Renal pelvis (tissue), 12 donors: ENCODE measurements at places on chromosomes 4 and X. TPM values are rescaled to one million over a fixed set of nuclear protein-coding genes. Genes with fewer than 3 reads are reported as not detected.

DNA sequence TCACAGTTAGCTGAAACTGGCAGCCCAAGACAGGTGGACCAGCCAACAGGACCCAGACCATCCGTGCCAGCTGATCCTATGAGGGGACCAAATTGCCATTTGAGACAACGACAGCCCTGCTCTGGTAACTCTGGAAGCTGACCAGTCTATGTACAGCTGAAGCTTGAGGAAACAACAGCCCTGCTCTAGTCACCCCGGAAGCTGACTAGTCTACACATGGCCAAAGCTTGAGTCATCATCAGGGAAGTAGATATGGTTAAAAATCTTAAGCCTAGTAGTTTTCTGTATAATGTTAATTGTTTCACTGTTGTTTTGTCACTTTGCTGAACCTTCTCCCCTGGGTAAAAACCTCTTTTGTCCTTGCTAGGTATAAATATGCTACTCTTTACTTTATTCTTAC, 905.4 kb upstream of the NDST4 start:
- no peak for DNase-seq

DNA sequence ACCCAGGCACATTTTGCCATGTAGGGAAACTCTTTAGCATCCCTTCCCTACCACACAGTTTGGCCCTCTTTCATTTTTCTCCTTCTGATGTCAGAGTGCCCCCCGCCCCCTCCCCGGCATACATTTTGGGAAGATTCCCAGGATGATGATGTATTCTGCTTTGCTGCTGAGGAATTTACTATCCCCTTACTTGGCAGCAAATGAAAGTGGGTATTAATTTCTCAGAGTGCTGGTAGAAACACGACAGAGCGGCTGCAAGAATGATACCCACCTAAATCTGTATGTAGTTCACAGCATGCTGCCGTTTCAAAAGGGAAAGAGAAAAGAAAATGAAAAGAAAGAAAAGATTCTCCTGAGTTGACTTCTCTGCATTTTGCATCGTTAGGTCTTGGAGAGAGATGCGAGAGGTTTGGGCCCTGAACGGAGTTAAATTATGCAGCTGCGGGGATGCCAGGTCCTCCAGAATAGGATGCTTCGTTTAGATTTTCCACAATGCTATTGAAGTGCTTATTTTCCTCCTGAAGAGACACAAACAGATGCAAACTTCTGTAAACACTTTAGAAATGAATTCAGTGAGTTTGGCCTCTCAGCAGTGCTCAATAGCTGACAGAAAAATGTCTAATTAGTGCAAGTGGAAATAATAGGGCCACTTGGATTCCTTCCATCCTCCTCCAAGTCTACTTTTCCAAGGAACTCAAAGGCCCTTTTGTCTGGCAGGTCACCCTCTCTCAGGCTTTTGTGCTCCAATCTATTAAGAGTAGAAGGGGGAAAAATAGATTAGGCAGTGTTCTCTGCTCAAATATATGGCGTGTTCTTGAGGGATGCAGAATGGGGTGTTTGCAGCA, 106.2 kb downstream of the ALPK1 start:
- no peak for DNase-seq

DNA sequence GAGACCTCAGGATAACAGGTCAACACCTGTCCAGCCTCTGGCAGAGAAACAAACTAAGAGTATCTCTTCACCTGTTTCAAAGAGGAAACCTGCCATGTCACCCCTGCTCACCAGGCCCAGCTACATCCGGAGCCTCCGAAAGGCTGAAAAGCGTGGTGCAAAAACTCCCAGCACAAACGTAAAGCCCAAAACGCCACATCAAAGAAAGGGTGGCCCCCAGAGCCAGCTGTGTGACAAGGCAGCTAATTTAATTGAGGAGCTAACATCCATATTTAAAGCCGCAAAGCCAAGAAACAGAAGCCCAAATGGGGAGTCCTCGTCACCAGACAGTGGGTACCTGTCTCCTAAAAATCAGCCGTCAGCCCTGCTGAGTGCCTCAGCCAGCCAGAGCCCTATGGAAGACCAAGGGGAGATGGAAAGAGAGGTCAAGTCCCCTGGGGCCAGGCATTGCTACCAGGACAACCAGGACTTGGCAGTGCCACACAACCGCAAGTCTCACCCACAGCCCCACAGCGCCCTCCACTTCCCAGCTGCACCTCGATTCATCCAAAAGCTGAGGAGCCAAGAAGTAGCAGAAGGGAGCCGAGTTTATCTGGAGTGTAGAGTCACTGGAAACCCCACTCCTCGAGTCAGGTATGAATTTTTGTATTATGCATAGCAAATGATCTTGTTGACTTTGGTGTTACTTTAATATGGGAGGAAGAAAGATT, 15.1 kb downstream of the PALLD start:
- DNase-seq, result no peak

TSPAN5 gene
- 27.4 TPM for polyA plus RNA-seq

TBC1D8B gene
- 5.9 TPM for polyA plus RNA-seq

GPRASP1 gene
- 16.3 TPM for polyA plus RNA-seq

USP38 gene
- 24.3 TPM for polyA plus RNA-seq

CXCL5 gene
- polyA plus RNA-seq, result 0.07 TPM
